ENCODE measurements at places on chromosomes 2 and 18. TPM values are rescaled to one million over a fixed set of nuclear protein-coding genes. Genes with fewer than 3 reads are reported as not detected.

DNA sequence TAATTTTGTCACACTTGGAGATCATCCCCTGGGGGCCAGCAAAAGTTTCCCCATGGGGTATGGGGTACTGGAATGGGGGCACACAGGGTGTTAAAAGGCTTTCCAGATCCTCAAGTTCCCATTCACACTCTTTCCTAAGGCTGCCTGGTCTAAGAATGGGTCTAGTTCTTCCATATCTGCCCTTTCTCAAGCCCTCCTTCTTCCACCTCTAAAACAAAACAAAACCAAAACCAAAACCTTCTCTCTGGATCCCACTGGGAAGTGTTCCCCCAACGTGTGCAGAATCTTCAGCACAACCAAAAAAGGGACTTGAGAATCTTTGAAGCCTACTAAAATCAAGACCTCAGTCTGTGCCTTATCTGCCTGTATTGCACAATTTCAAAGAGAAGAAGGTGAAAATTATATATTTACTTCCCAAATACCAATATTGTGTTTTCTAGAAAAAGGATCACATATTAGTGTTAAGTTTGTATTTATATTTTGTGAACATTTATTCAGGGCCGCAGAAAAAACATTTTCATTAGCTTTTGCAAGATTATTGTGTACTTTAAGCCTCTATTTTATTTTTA, 207.2 kb upstream of the TCF4 start:
- no peak for DNase-seq

GRCh38 chr2:7649461-7650228, 732.4 kb downstream of the RNF144A start:
- no peak for DNase-seq

DNA sequence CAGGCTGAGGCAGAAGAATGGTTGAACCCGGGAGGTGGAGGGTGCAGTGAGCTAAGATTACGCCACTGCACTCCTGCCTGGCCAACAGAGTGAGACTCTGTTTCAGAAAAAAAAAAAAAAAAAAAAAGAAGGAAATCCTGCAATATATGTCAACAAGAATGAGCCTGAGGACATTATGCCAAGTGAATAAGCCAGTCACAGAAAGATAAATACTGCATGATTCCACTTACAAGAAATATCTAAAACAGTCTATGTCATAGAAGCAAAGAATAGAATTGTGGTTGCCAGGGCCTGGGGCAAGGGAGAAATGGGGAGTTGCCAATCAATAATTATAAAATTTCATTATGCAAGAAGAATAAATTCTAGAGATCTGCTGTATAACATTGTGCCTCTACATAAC, 425.8 kb downstream of the NRXN1 start:
- no peak for DNase-seq

DNA sequence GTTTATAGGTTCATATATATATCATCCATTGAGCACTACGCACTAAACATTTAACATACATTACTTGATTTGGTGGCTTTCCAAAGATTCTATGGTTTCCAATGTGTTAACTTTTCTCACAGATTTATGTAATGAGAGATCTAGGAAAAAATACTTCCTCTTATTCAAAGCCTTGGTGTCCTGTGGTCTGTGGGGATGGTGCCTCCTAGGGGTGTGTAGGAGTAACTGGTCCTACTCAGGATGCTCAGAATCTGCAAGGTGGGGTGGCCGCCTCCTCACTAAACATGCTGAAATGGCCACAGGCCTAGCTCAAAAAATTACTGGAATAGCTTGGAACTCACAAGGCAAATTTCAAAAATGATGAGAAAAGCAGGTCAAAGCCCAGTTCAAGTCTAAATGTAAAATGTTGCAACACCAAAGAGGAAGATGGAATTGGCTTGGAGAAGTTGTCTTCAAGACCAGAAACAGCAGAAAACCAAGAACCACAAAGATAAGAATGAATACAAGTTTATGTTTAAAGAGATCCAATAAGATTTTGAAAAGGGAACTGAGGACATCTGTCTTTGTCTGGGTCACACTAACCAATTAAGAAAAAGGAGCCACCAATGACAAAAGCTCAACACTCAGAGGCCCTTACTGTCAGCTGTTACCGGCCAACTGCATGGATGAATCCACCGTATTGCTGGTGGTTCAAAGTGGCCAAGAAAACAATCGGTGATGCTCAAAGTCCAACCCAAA, 11.5 kb downstream of the GPR55 start:
- DNase-seq: no peak

Gene TFCP2L1
- total RNA-seq: 0.16 TPM

DNA sequence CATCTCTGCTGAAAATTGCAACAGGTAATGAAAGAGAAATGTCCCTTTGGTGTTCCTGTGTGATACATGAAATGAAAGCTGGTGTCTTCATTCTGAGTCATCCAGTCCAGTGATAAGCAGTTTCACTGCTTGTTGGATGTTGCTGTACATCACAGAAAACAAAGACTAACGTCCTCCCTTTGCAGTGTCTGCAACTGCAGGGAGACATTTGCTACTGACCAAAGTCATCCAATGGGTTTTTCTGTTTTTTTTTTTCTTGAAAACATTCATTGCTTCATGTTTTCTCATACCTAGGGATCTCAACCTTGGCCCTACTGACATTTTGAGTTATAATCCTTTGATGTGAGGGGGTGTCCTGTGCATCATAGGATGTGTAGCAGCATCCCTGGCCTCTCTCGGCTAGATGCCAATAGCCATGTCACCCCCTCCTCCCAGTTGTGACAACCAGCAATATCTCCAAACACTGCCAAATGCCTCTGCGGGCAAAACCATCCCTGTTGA, 63.6 kb upstream of the FZD5 start:
- peak; percentile 16 for DNase-seq

- no peak for DNase-seq
Observed at GRCh38 chr2:73925033-73925704, 1.5 kb upstream of the DGUOK start.

DNA sequence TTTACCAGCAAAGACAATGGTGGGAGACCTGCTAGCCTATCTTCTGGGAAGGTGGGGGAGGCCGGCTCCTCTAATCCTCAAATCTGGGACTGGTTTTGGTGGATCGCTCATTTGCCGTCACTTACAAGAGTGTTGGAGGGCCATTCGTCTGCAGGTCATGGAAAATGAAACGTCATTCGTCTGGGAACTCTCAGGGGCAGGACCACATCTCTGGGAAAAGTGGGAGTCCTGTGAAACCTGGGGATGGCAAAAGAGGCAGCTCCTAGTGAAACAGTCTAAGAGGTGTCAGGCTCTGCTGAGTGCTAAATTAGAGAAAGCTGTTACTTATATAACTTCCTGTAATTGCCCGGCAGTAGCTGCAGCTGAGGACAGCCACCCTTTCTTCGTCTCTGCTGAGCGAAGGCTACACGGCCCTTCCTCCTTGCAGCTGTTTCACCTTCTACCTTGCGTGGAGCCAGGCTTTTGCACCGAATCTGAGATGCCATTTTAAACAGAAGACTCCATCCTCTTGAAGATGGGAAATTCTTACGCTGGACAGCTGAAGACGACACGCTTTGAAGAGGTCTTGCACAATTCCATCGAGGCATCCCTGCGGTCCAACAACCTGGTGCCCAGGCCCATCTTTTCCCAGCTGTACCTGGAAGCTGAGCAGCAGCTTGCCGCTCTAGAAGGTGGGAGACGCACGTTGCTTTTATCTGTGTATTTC, 22.4 kb downstream of the GREB1 start:
- no peak for DNase-seq

Gene LCT
- 0.19 TPM for total RNA-seq

- no peak for DNase-seq
Observed at GRCh38 chr2:139790807-139791752, 1010.9 kb upstream of the NXPH2 start.

GRCh38 chr2:121075006-121075551, 209.9 kb downstream of the TFCP2L1 start:
- peak; percentile 50 for DNase-seq

Gene CNDP1
- total RNA-seq: 0.16 TPM

GRCh38 chr18:76491473-76491775, 3.6 kb downstream of the ZNF516 start:
- DNase-seq: peak; percentile 63

- no peak for DNase-seq
Observed at GRCh38 chr2:232132181-232132580, 170.7 kb downstream of the DIS3L2 start.

Gene DTNB
- total RNA-seq: 31.2 TPM

GRCh38 chr2:170829036-170829435, 12.3 kb downstream of the GAD1 start:
- DNase-seq: no peak

DNA sequence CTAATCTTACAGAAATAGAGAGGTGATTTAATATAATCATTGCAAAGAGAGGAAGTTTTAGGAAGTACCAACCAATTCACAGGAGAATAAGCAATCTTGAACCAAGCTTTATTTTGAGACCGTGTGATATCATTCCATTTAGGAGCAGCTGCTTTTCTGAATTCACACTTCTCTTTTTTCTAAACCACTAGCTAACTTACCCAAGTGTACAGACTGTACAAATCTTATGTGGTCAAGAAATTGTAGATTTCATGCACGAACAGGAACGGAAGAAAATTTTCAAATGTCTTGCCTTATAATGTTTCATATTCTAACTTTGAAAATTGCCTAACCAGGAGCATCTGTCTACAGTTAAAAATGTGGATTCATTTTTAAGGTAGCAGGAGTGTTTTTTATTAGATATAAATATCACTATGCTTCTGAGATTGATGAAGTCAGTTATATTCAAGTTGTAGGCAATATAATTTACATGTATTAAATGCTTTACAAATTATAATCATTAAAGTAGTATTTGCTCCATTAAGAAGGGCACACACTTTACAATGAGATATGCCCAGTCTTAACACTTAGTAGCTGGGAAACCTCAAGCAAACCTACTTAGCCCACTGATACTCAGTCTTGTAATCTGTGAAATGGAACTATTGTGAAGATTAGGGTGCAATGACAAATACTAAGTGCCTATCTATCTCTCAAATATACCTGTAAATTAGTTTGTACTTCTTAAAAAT, 302.2 kb upstream of the STON1 start:
- no peak for DNase-seq

DNA sequence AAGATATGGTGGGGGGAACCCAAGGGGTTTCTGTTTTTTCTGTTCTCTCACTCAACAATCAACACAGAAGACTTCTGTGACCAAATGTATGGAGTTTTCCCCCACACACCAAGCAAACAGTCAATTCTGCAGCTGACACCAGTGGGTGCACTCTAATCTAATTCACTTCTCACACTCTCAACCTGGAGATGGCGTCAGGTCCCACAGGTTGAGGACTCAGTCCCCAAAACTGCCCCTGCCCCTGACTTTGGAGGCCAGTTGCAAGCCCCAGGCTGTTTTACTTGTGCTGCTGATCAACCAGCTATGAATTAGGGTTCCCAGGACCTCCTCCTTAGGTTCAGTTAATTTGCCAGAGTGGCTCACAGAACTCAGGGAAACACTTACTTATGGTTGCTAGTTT, 6.2 kb downstream of the RNU2-63P start:
- DNase-seq: no peak

DNA sequence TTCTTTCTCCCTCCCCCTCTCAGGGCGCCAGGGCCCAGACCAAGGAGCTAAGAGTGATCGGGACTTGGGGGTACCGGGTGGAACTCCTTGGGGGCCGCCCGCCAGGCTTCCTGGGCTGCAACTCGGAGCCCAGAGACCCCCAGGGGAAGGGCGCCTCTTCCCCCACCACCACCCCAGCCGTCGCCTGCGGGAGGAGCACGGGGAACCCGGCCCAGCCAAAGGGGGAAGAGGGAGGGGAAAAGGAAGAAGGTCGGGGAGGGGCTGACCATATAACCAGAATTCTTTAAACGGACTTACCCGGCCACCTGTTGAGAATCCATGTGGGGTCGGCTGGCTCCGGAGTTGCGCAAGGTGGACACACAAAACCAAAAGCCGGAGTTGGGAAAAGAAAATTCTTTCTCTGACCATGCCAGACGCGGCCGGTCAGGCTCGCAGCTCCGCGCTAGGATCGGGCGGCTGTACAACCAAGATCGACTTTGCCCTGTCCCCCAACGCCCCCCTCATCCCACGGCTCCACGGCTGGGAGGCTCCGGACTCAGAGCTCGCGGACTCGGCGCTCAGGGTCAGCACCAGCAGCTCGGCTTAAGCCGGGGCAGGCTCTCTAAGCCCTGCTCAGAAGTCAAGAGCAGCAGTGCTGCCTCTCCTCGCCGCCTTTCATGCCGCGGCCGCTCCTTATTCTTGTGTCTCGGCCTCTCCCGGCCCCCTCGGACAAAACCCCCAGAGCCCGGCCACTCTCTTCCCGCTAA, 6.3 kb upstream of the SIX3 start:
- DNase-seq: no peak

GRCh38 chr2:48365476-48365875, 164.5 kb upstream of the STON1 start:
- no peak for DNase-seq
